ENCODE measurements at places on chromosomes 2 and 18. TPM values are rescaled to one million over a fixed set of nuclear protein-coding genes. Genes with fewer than 3 reads are reported as not detected.

TM4SF20 gene
- total RNA-seq: 0.04 TPM

REL gene
- 3.0 TPM for total RNA-seq

RBM45 gene
- total RNA-seq: 17.8 TPM

CDH7 gene
- 5.7 TPM for total RNA-seq

SLC9A4 gene
- total RNA-seq: not detected

GRCh38 chr2:216773072-216773471 is 77.7 kb upstream of the IGFBP5 start:
- no peak for DNase-seq

DNA sequence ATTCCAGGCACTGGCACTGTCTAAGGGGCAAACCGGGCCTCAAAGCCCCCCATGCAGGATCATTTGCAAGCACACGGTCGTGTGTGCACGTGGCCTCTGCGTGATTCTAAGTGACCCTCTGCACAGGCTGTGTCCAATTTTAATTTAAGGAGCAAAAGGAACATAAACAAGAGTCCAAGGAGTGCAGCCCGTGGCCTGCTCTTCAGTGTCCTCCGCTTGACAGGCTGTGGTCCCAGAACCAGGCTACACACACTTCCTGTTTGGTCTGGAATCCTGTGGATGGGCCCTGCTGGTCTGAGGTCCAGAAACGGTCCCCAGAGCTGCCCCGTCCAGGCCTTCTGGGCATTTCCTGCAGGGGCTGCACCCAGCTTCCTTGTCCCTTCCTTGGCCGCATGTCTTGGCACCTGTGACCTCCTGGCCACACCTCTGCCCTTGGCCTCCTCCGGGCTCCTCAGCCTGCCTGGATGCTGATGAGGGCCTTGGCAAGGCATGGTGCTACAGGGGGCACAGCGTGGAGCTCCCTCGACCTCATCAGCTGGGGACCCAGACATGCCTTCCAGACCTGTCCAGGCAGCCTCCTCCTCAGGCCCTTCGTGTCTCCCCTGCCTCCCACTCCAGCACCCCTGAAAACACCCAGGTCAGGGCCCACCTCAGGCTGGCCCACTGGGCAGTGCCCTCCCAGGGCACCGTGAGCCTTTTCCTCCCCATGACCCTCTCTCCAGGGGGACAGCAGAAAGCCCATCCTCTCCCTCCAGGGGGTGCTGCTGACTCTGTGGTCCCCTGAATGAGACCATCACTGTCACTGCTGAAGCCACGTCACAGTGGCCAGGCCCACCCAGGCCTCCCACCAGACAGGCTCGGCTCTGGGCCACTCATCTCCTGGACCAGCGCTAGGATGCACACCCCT is 136.4 kb upstream of the GPC1 start:
- DNase-seq: no peak

DNA sequence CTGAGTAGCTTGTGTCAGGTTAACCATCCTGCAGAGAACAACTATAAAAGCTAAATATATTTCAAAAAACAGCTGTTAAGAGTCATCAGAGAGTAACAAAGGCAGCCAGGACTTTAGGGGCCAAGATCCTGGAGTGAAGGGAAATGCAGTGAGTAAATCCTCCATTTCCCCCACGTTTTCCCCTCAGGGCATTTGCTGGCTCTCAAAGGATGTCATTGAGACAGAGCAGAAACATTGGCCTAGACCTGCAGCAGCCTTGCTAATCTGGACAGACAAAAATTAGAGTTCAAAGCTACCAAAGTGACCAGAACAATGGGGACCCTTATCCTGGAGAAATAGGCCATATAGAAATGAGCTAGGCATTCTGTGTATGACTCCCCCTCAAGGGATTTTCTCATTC is 21.1 kb upstream of the KLHL29 start:
- DNase-seq: no peak

GRCh38 chr2:21836719-21837118 is 713.0 kb downstream of the TDRD15 start:
- DNase-seq: peak; percentile 17

DNA sequence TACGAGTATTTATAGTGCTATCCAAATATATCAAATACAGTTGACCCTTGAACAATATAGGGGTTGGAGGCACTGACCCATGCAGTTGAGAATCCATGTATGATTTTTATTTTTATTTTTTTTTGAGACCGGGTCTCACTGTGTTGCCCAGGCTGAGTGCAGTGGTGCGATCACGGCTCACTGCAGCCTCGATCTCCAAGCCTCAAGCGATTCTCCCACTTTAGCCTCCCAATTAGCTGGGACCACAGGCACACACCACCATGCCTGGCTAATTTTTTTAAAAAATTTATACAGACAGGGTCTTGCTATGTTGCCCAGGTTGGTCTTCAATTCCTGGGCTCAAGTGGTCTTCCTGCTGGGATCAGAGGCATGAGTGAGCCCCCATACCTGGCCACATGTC is 70.6 kb downstream of the GORASP2 start:
- DNase-seq: no peak

DNA sequence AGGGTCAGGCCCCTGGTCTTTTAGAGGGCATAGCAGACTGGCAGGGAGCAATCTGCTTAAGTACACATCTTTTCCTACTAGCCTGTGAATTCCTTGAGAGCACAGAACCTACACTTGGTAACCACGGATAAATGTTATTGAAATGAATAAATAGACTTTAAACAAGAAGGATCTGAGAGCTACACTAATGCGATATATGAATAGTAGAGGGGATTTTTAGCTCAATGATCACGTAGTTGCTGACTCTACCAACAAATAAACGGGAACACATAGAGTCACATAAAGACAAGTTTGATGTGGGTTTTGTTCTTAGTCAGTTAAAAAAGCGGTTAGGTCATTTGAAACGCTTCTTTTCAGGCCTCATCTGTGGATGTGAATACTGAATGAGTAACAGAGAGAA is 290.3 kb upstream of the CCDC68 start:
- DNase-seq: no peak

Measured in H4 (cell line).